ENCODE measurements at places on chromosomes 5 and 9.

GRCh38 chr5:6572086-6572824, 60.6 kb downstream of the NSUN2 start:
- no peak for DNase-seq

GRCh38 chr5:57524348-57525060, 41.9 kb upstream of the ACTBL2 start:
- DNase-seq = no peak

DNA sequence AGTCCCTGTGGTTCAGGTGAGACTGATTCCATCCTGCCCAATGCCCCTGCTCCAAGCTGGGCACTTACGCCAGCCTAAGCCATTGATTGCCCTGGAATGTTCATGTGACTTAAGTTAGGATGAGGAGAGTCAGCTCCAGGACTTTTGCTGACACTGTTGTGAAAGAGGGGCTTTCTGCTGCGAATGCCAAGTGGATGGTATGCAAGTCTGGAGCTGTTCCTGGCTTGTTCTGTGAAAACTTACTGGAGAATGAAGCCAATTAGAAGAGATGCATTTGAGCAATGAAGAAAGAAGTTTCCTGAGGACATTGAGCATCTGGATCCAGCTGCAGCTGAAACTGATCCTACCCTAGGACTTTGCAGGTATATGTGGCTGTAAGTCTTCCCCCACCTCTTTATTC, 61.2 kb upstream of the ZFR start:
- no peak for DNase-seq

DNA sequence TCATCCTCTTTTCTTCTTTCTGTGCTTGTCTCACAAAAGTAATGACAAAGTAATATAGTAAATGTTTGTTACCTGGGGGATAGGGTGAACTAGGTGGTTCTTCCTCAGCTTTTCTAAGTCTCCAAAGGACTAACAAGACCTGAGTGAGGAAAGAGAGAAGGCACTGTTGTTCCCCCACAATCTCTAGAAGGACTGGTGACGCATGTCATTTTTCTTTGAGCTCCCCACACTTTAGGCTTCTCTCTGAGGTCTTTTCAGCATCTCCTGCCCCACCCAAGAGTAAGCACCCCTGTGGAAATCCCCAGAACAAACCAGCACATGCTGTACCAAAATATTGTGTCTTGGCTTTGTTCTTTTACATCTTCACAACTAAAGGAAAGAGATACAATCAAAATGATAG, 2.4 kb upstream of the IL7R start:
- DNase-seq = no peak

- no peak for DNase-seq
These were observed 3.1 kb downstream of the RASGEF1C start for GRCh38 chr5:180205916-180206315.

- no peak for DNase-seq
These were observed 16.3 kb downstream of the LARP1 start for GRCh38 chr5:154771383-154771901.

DNA sequence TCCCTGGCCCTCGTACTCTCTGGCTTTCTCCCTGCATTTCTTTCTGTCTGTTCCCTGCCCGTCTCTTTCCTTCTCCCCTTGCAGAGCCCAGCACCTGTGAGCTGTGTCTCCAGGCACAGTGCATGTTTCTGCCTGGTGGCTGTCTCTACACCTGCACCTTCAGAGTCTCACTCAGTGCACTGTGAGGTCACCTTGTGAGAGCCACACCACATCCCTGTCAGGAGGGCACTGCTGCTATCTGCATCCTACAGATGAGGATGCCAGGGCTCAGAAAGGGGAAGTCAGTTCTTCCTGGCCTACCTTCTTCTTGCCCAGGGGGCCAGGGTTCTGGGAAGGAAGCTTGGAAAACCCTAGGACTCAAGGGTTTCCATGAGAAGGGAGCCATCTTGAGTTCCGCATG, 69.7 kb upstream of the NEURL1B start:
- no peak for DNase-seq

DNA sequence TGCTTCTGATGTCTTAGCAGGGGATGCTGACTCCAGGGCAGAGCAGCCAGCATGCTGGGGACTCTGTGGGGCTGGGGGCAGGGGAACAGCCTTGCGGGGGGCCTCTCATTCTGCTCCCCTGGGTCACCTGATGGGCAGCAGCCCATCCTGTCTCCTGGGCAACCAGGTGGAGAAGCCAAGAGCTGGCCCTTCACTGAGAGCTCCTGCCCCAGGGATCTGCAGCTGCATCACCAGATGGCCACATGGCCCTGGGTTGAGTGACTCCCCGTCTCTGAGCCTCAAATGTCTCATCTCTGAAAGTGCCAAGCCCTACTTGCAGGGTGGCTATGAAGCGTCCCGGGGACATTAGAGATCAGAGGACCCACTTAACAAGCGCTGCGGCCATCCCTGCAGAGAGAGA, 49.1 kb downstream of the LRSAM1 start:
- DNase-seq = no peak

Data from NCI-H2029 treated with DMSO at 0.1 percent for 48 hours (cell line).